Activated naive CD4-positive, alpha-beta T cell treated with anti-CD3 and anti-CD28 coated beads for 36 hours (primary cell): ENCODE measurements at places on chromosomes 7 and 10.

DNA sequence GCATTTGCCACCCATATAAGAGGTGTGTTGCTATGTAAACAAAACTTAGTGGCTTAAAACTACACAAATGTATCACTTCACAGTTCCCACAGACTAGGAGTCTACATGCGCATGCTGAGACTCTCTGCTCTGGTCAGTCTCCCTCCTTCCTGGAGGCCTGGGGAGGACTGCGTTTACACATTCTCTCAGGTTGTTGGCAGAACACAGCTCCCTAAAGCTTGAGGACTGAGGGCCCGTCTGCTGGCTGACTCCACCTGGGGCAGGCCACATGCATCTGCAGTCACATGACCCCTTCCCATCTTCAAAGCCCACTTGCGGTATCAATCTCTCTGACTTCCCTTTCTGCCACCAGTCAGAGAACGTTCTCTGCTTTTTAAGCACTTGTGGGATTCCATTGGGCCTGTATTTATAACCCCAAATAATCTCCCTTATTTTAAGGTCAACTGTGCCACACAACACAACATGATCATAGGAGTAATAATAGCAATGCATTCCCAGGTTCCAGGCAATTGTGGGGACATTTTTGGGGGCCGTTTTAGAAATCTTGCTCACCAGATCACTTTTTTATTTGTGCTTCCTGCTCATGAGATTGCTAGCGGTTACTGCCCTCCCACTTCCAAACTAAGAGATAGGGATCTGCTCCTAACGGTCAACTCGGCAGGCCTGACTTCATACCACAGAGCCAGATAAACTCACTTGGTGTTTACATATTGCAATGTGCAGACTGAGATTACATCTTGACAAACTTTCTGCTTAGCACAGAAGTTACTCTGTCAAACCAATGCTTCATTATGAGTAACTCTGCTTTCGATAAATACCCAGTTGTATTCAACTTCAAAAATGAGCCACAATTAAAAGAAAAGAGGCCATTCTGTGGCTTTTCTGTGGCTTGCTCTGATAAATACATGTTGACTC lies 96.3 kb downstream of the ALOX5 start:
- DNase-seq = peak; percentile 77

DNA sequence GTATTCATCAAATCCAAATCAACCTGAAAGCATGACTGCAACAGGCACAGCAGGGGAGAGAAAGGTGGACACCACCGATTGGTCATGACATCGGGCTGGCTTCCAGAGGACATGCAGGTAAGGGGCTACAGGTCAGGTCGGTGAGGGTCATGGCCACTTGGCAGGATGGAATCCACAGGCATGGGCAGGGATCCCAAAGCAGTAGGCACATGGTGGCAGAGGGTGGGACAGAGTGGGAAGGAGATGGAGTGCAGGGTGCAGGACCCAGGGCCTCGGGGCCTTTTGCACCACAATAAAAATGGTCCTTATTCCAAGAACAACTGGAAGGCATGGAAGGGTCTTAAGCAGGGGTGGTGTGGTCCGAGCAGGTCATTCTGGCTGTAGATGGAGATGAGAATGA lies 33.0 kb downstream of the C10orf90 start:
- DNase-seq = no peak

GRCh38 chr10:19704544-19704943 lies 111.7 kb upstream of the PLXDC2 start:
- no peak for DNase-seq

DNA sequence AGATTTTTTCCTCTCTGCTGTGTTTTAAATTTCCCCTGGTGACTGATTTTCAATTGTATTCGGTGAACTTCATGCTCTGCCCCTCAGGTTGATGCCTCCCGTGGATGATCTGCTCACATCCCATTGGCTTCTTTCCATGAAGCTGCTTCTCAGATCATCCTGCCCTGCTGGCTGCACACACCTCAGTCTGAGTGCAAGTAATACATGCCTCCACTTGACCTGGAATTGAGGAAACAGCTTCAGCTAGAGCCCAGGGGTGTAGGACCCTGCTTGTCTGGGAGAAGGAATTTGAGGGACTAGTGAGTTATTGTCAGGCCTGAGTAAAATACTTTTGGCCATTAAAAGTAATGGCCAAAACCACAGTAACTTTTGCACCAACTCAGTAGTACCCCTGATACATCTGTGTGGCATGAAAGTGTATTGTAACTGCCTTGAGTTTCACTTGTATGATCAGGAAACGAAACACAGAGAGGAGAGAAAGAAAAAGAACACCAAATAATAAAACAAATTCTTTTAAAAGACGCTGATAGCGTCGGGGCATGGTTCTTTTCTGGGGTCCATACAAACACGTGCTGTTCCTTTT lies 49.4 kb downstream of the SPAM1 start:
- DNase-seq = no peak

- DNase-seq = no peak
These were observed 162.1 kb downstream of the DIP2C start for GRCh38 chr10:527416-527815.

DNA sequence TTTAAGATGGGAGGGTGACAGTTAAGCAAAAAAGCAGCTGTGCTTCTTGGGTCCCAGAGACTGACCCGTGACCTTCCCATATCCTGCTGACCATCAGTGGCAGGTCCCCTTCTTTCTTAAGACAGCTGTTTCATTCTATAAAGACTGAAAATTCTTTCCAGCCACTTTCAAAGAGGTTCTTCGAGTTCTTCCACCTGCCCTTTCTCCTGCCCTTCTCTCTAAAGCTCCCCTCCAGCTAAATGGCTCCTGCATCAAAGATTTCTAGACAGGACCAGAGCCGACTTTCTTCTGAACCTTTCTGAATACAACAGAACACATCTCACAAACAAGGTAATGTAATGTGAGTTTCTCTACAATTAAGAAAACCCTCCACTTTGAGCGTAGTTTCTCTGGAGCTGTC lies 180.8 kb downstream of the SFMBT2 start:
- no peak for DNase-seq

DNA sequence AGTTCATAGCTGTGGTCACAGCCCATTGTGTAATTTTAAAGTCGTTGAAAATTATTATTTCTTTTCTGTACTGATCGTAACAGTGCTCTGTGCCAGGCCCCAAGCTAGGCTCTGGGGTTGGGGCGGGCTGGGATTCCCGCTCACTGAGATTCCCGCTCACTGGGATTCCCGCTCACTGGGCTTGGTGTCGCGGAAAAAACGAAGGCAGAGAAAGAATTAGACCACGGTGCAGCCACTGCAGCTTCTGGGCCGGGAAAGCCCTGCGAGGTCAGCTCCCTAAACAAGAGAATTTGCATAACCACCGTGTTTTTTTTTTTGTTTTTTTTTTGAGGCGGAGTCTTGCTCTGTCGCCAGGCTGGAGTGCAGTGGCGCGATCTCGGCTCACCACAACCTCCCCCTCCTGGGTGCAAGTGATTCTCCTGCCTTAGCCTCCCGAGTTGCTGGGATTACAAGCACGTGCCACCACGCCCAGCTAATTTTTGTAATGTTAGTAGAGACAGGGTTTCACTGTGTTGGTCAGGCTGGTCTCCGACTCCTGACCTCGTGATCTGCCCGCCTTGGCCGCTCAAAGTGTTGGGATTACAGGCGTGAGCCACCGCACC lies 31.2 kb downstream of the FOXK1 start:
- no peak for DNase-seq

GRCh38 chr10:103958996-103959395 lies 7.9 kb upstream of the SLK start:
- DNase-seq = no peak

- DNase-seq = no peak
These were observed 248.1 kb downstream of the ARHGAP21 start for GRCh38 chr10:24475598-24475997.

- no peak for DNase-seq
These were observed 45.8 kb upstream of the GLCCI1 start for GRCh38 chr7:7922684-7923385.

DNA sequence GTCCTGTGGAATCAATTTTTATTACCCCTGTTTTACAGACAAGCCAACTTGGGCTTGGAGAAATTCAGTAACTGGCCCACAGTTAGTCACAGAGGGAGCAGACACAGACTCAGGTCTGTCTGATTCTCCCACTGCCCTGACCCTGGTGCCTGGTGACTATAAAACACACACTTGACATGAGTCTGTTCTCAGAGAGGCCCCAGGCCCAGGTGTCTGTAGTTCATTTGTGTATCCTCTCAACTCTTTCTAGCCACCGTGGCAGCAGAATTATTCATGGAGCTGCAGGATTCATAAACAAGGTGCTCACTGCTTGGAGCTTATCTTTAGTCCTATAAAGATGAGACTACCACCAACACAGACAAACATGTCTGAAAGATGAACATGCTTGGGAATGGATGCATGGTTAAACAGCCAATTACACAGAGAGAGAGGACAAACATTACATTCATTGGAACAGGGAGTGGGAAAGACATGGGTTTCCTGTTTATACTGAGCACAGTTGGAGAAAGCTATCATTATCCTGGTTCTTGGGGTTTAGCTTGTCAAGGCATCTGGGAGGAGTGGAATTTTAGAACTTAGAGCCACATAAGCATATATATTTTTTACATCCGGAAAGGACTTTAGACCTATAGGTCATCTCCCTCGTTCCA lies 79.1 kb upstream of the PDCD4 start:
- no peak for DNase-seq

DNA sequence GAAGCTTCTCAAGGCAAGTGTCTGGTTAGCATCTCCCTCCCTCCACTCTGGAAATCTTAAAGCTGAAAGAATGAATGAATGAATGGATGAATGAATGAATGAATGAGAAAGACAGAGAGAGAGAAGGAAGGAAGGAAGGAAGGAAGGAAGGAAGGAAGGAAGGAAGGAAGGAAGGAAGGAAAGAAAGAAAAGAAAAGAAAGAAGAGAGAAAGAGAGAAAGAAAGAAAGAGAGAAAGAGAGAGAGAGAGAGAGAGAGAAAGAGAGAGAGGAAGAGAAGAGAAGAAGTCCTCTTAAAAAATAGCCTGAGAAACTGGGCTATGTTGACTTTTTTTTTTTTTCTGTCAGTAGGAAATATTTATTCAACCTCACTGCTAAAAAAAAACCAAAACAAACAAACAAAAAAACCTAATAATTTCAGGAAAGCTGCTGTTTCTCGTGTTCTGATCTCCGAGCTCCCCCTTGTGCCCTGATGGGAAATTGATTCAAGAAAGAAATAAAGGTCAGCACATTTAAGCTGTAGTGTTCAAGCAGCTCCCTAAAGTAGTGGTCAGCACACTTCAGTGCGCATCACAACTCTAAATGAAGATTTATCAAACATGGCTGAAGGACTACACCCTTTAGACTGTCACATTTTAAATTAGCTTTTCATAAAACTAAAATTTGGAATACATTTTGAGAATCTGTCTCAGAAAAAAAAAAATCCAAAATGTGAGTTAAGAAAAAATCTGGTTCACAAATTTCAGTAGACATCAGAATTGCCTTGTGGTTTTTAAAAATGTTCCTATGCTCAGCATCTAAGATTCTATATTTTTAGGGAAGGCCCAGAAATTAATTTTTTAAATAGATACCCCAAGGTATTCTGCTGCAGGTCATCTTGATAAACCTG lies 154.3 kb downstream of the ELAPOR2 start:
- DNase-seq = peak; percentile 23

- DNase-seq = no peak
These were observed 49.6 kb upstream of the UBN2 start for GRCh38 chr7:139181404-139181803.

DNA sequence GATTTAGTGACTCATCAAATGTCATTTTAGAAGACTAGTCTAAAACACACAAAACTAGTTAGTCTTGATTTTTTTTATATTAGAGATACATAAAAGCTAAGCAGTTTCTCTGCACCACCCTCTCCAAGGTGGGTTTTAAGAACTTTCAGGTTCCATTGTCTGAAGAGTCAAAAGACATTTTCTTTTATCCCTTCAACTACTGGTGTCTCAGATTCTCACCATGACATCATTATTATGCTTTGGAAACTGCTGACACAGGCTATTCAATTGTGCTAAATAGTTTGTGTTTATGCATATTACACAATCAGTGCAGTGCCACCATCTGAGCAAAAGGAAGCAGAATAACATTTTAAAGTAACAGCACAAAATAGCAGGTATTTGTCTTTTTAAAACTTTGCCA lies 52.2 kb downstream of the IGF2BP3 start:
- no peak for DNase-seq

GRCh38 chr7:128380483-128381106 lies 19.1 kb upstream of the PRRT4 start:
- no peak for DNase-seq

GRCh38 chr10:99788598-99789256 lies 6.3 kb downstream of the ABCC2 start:
- DNase-seq = no peak

DNA sequence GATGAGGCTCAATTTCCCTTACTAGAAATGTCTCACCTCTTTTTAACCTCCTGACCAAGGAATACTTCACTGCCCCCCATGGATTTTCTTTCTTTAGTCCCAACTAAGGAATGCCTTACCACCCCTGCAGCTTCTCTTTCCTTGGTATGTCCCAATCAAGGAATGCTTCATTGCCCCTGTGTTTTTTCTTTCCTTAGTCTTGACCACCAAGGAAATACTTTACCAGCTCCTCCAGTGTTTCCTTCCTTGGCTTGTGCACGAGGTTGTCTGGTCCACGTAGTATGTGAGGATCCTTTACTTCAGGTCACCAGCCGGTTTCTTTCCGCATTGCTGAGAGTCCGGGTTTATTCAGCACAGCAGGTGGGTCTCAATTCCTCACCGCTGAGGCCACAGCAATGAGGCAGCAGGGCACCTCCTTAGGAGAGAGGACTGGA lies 59.3 kb downstream of the CYP2C9 start:
- no peak for DNase-seq

DNA sequence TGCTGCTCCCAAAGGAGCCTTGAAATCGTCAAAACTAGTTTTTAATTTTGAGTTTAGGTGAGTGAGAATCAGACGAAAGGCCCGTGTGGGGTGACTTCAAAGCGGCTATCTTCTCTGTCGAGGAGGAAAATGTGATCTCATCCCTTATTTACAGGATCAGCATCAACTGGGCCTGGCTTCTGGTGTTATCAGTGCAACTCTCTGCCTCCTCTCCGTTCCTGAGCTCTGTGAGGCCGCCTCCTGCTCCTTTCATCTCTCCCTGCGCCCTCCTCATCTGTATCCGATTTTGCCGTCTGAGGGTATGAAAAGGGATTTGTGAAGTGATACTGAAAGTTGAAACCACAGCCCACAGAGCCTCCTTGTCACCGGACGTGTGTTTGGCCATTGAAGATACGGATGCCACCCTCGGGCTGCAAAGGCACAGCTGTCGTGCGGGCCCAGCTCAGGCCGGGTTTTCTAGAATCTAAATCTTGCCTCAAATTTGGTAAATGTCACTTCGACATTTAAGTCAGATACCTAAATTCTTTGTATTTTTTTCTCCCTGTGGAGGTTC lies 408.7 kb upstream of the ADARB2 start:
- no peak for DNase-seq

- peak; percentile 35 for DNase-seq
These were observed 73.9 kb downstream of the KAT6B start for GRCh38 chr10:74900297-74900696.

DNA sequence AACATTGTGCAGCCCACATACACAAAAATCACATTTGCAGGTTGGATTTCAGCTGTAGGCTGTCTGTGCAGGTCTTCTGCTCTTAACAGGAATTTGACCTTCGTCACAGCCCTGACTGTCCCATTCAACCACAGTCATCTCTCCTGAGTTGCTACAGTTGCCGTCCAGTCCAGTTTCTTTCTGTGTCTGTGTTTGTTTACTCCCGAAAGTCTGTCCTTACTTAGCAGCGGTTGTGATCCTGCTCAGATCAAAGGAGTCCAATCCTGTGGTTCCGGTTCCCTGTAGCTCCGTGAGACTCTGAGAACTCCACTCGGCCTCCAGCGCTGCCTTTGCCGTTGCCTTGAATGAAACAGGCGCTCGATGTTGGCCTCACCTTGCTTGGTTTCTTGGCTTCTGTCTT lies 111.6 kb upstream of the GATA3 start:
- no peak for DNase-seq
